Left hindlimb (tissue), 1 donor: ENCODE measurements at places on chromosomes 6 and 20.

DNA sequence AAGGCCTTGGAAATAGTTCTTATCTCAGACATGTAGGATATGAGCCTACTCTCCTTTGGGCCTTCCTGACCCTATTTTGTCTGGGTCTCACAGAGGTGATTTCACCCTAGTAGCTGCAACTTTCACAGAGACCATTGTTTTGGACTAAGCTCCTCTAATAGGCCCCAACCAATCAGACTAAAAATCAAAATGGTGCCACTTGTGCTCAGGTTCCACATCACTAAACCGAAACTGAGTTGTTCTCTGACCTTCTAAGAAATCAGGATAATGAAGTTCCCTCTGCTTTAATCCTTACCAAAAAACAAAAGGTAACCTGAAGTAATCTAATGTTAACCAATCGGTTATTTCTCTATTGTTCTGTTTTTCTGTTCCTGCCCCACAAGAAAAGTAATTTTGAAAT is 143.6 kb downstream of the CD24 start:
- no peak for DNase-seq

- DNase-seq: no peak
These were observed 10.0 kb downstream of the CITED2 start for GRCh38 chr6:139364302-139364981.

DNA sequence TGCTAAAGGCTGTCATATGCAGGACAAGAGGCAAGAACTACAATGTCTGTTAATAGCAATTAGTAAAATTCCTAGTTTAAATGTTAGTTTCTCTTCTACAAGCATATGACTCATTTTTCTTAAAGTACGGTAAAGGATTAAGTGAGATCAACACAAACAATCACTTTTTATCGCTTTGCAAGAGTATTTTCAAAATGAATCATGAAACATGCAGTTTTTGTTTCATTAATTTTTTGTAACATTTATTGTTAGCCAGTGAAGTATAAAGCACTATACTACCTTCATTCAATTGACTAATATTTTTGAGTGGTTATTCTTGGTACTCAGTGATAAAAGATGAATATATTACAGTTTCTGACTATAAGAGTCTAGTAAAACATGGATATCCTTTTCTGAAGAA is 138.6 kb downstream of the AHI1 start:
- DNase-seq: no peak

DNA sequence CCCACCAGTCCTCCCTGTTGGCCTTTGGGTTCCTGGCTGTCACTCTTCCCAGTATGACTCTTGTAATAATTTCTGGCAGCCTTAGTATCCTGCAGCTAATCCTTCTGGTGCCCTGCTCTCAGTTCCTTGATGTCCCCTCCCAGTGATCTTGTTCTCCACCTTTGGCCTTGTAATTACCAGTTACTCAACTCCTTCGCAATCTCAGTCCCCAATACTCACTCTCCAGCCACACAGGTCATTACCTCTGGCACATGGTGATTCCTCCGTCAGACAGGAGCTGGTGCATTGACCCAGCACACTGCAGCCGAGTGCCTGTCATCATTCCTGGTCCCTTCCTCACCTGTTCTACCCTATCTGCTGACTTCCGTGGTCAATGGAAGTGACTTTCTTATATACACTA is 101.4 kb downstream of the FAM120B start:
- no peak for DNase-seq
